Activated T-helper 2 cell treated with anti-CD3 and anti-CD28 coated beads, Interferon-gamma antibody, Interleukin-2, Interleukin-4, amounts not matched to agents 10 μg/mL and 5 μg/mL and 100 μg/mL, durations not matched to agents 14 hours and 24 hours and 36 hours (primary cell): ENCODE measurements at places on chromosomes 11 and 22. TPM values are rescaled to one million over a fixed set of nuclear protein-coding genes. Genes with fewer than 3 reads are reported as not detected.

- H3K27me3 ChIP-seq, result no peaks in the 10 kb centered on the region
- DNase-seq, result peak; percentile 43
- peak overlapping the region; percentile 52 for H3K27ac ChIP-seq
- peak overlapping the region; percentile 84 for H3K4me3 ChIP-seq
- H3K4me1 ChIP-seq, result peaks cover 31% of the 10 kb centered on the region
Measured at GRCh38 chr22:31082606-31083376, 1.7 kb downstream of the SMTN start.

DNA sequence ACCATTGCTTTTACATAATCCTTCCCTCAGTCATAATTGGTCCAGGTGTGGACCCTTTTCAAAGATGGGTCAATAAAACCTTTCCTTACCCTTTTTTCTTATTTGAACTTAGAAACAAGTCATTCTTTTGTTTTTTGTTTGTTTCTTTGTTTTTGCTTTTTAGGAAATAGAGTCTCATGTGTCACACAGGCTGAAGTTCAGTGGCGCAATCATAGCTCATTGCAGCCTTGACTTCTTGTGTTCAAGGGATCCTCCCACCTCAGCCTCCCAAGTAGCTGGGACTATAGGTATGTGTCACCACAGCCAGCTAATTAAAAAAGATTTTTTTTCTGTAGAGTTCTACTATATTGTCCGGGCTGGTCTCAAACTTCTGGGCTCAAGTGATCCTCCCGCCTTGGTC lies 9.4 kb upstream of the PHOX2A start:
- no peak overlapping the region for H3K4me3 ChIP-seq
- no peaks in the 10 kb centered on the region for H3K36me3 ChIP-seq
- H3K27ac ChIP-seq, result no peak overlapping the region
- peaks cover 25% of the 10 kb centered on the region for H3K27me3 ChIP-seq
- H3K4me1 ChIP-seq, result no peaks in the 10 kb centered on the region

DNA sequence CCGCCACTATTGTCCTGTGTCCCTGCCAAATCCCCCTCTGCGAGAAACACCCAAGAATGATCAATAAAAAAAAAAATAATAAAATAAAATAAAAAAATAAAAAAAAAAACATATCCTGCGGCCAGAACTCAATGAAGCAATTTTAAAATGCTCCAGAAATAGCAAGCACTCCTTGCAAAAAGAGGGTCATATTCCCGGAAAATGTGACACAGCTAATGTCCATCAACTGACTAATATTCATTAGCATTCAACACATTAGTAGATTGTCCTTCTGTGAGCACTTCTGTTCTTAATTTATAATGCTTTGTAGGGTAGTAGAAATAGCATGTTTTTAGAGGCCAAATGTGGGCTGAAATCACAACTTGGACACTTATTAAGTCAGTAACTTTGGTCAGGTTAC lies 252.3 kb upstream of the SESN3 start:
- no peaks in the 10 kb centered on the region for H3K36me3 ChIP-seq
- H3K27me3 ChIP-seq, result no peaks in the 10 kb centered on the region
- no peak overlapping the region for H3K4me3 ChIP-seq

The C22orf42 gene
- total RNA-seq, result not detected in 2 replicates

The KBTBD3 gene
- total RNA-seq, result 6.4 and 8.9 TPM in 2 replicates

GRCh38 chr22:28426346-28427132 lies 253.1 kb downstream of the TTC28 start:
- no peaks in the 10 kb centered on the region for H3K4me1 ChIP-seq
- no peak overlapping the region for H3K4me3 ChIP-seq
- peaks cover 2% of the 10 kb centered on the region for H3K27me3 ChIP-seq
- no peaks in the 10 kb centered on the region for H3K36me3 ChIP-seq
- DNase-seq, result no peak

GRCh38 chr11:74634537-74634936 lies 42.2 kb downstream of the POLD3 start:
- H3K4me1 ChIP-seq, result peaks cover 16% of the 10 kb centered on the region
- no peaks in the 10 kb centered on the region for H3K27me3 ChIP-seq
- no peak for DNase-seq
- H3K36me3 ChIP-seq, result peaks cover 81% of the 10 kb centered on the region
- no peak overlapping the region for H3K4me3 ChIP-seq

DNA sequence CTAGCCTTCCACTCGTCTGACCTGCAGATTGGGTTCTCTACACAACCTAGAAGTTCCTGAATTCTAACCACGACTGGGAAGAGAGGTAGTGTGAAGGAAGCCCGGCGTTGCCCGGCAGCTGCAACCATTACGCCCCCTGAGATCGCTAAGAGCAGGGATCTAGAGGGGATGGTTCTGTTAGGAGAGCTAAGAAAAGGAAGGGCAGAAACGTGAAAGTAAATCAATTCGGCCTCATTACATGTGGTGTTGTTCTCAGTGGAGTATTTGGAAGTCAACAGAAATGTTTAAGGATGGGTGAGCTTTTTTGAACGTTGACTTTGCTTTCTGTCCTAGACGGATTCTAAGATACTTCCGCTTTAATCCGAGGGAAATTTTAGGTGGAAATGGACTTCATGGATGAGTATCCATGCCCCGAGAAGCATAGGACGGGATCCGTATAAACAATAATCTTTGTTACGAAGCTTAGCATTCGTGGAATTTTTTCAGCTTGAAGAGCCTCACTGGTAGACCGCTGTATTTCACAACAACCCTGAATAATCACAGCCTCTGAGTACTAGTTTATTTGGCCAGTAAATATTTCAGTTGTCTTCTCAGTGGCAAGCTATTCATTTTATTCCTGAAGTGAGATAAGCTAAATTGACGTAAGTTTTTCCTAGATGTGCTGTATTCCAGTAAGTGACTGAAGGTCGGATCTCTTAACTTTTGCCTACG lies 629 bp downstream of the ATP5MG start:
- H3K36me3 ChIP-seq, result peaks cover 53% of the 10 kb centered on the region
- peak overlapping the region; percentile 99 for H3K4me3 ChIP-seq
- peak overlapping the region; percentile 99 for H3K27ac ChIP-seq
- peaks cover 56% of the 10 kb centered on the region for H3K4me1 ChIP-seq

The MYO18B gene
- total RNA-seq, result 6.0 and 6.1 TPM in 2 replicates

The FLRT1 gene
- total RNA-seq, result not detected in 2 replicates

- no peaks in the 10 kb centered on the region for H3K27me3 ChIP-seq
- no peaks in the 10 kb centered on the region for H3K4me1 ChIP-seq
- DNase-seq, result no peak
- H3K27ac ChIP-seq, result no peak overlapping the region
Measured at GRCh38 chr11:93000511-93001476, 31.3 kb downstream of the MTNR1B start.
